ENCODE measurements at places on chromosomes 3 and 15. TPM values are rescaled to one million over a fixed set of nuclear protein-coding genes. Genes with fewer than 3 reads are reported as not detected.

DNA sequence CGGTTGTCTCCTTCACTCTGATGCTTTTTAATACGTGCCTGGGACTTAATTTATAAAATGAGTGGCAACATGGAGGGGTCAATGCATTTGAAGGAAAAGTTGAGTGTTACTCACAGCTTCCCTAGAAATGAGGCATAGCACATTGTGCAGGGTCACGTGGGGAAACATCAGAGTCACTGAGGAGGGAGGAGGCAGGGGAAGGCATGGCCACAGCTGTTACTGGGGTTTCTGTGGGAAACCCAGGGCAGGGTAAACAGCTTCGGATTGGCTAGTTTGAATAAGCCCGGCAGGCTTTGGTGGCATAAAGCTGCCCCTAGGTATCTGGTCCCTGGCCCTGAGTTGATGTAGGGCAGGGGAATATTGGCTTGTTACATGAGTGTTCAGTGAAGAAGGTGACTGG, 98.9 kb upstream of the ST8SIA2 start:
- no peak for DNase-seq

GRCh38 chr3:49664300-49664699, 9.9 kb upstream of the APEH start:
- no peak for DNase-seq

DNA sequence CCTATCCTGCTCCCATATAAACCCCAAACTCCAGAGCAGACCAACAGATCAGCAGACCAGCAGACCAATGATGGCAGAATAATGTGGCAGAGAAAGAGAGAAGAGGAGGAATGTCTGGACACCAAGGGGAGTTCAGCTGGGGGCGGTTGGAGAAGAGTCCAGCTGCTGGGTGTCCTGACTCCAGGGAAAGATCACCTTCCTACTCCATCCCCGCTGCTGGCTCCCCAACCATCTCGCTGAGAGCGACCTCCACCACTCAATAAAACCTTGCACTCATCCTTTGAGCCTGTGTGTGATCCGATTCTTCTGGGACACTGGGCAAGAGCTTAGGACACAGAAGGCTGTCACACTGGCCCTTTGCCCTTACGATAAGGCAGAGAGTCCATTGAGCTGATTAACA, 12.8 kb upstream of the PLAAT1 start:
- DNase-seq: no peak

DNA sequence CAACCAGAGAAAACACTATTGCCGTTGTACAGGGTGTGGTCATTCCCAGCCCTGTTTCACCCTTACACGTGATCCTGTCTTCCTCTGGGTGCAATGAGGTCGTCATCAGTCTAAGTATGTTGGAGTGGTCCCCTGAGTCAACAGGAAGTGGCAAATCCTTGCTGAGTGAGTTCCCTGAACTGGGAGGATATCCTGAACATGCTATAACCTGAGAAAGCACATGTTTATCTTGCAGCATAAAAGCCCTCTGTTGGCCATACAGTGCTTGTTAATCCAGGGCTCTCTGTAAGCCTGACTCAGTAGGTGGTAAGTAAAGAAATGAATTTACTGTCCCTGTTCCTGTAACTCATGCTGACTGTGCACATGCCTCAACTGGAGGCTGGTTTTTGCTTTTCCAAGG, 477.8 kb upstream of the RGMA start:
- no peak for DNase-seq

- no peak for DNase-seq
Measured at GRCh38 chr15:86446253-86446640, 366.6 kb downstream of the AGBL1 start.

DNA sequence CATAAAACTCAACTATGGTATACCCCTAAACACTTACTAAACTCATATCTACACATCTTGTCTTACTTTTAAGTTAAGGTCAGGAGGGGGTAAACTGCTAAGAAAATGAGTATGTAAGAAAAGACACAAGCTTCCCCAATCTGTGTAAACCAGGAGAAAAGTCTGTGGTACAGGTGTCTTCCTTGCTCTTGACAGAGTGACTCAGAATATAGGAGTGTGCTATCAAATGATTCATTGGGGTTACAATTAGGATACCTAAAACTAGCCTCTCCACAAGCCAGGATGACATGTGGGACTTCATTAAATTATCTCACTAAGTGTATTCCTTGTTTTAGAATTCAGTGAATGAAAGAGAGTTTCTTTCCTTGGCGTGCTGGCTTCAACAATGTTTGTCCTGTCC, 274.8 kb downstream of the BBX start:
- DNase-seq: no peak

- no peak for DNase-seq
Measured at GRCh38 chr3:18236726-18237125, 188.4 kb downstream of the SATB1 start.

- DNase-seq: no peak
Measured at GRCh38 chr3:71858503-71859122, 73.7 kb upstream of the PROK2 start.

GRCh38 chr3:118501152-118501551, 533.5 kb downstream of the IGSF11 start:
- DNase-seq: peak; percentile 8

DNA sequence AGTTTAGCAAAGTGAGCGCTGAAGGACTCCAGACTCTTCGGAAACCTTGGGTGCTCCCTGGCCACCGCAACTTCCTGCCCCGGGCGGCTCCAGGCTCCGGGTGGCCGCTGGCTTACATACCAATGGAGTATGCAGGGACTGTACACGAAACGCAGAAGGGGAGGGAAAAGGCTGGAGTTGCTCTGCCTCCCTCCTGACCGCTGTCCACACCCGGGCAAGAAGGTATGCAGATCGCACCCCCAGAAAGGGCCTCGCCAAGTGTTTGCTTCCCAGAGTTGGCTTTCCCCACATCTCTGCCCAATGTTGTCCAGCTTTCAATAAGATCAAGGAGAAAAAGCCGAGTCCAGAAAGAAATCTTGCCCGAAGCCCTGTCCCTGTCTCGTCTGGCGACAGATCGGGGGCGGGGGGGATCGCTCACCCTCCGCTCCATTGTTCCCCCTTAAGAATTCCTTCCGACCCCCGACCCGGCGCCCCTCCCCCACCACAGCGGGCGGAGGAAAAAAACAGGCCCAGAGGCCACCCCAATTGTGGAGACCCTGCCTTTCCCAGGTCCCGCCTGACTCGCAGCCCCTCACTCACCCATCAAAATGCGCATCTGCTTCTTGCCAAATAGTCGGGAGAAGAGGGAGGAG, 533 bp downstream of the ARF4 start:
- DNase-seq: peak; percentile 57

DNA sequence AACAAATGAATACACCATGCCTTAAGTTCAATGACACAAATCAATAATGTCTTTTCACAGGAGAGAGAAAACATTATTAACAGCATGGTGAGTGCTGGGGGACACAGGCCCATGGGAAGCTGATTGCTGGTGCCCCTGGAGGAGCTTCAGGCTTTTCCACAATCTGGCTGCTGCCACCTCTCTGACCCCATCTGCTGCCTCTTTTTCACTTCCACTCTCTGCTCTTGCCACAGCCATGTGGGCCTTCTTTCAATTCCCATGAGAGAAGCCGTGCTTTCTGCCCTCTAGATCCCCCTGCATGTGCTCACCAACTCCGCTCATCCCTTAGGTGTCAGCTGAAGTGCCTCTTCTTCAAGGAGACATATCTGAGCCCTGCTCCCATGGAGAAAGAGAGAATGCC, 21.0 kb upstream of the CTXND1 start:
- DNase-seq: no peak

- no peak for DNase-seq
Measured at GRCh38 chr3:62723914-62724217, 151.3 kb downstream of the CADPS start.

DNA sequence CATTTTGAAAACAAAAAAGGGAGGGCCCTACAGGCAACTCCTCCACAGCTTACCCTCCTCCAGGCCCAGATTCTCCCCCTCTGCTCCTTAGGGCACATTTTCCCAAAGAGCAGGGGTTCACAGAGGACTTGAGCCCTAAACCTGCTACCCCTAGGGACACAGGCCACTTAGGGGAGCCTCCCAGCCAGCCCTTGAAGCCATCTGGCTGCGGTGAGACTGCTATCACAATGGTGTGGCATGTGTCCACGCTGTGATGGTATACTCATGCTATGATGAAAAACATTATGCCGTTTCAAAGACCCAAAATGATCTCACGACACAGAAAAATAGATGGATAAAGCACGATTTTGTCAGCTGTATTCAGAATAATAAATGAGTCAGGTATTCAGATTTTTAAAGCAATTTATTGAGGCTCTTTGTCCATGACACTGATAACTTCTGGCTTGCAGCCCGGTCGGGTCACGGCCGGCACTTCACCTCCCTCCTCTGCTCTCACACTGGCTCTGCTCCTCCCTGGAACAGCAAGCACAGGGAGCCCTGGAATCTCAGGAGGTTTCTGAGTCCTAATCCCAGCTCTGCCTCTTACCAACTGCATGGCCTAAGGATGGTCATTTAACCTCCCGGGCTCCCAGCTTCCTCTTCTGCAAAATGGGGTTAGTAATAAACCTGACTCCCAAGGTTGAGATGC, 115.3 kb downstream of the MEGF11 start:
- no peak for DNase-seq

- DNase-seq: no peak
Measured at GRCh38 chr3:11954312-11954934, 49.8 kb upstream of the SYN2 start.

GRCh38 chr3:43423142-43423541, 136.8 kb downstream of the SNRK start:
- DNase-seq: no peak

GRCh38 chr3:13066834-13067233, 6.4 kb downstream of the IQSEC1 start:
- no peak for DNase-seq

- no peak for DNase-seq
Measured at GRCh38 chr3:10528046-10528445, 22.7 kb upstream of the ATP2B2 start.

DNA sequence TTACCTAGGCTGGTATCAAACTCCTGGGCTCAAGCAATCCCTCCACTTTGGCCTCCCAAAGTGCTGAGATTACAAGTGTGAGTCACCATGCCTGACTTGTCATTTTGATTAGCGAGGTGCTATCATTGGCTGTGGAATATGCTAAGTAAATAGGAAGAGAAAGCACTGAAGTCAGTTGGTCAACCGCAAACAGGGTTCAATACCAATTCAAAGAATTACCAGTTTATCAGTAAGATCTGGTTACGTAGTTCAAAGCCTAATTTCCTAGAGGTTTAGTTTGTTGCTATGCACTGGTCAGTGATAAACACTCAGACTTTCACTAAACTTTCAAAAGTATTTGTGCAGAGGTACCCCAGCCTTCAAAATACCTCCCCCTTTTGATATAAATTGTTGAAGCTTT, 29.5 kb downstream of the GLB1 start:
- DNase-seq: no peak

GRCh38 chr3:14301558-14301957, 100.8 kb upstream of the SLC6A6 start:
- DNase-seq: no peak

DNA sequence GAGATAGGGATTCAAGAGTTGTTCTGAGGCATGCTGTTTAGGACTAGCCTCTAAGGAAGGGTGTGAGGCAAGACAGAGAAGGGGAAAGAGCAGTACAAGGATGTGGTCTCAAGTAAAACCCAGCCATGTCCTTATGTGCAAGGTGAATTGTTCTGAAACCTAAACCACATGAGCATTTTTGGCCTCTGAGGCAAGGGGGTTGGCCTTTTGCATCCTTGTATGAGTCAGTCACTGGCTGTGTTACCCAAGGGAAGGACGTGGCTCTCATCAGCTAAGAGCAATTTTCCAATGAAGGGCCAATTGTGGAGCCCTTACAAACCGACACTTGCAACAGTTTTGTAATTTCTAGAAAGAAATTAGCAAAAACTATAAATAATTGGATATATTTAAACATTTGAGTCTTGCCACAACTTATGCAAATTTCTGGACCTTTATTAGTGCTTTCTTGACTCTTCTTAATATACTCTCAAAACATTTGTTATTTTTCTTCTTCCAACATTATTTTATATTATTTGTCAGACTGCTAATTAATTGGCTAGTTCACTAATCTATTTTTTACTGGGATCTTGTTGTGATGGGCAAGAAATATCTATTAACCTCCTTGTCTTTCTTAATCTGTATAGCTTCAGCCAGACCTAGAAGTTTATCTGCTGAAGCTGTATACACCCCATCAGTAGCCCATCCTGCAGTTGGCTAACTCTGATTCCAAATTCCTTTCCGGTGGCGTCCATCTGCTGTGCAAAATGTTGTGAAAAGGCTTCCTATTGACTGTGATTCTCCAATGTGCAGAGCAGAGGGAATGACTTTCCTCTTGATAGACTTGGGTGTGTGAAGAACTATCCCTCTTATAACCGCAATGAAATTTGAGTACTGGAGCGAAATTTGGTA, 97.7 kb upstream of the P2RY1 start:
- DNase-seq: no peak

GRCh38 chr3:11495948-11496557, 147.7 kb downstream of the VGLL4 start:
- DNase-seq: no peak

- DNase-seq: no peak
Measured at GRCh38 chr15:88834211-88834812, 31.1 kb downstream of the ACAN start.

DNA sequence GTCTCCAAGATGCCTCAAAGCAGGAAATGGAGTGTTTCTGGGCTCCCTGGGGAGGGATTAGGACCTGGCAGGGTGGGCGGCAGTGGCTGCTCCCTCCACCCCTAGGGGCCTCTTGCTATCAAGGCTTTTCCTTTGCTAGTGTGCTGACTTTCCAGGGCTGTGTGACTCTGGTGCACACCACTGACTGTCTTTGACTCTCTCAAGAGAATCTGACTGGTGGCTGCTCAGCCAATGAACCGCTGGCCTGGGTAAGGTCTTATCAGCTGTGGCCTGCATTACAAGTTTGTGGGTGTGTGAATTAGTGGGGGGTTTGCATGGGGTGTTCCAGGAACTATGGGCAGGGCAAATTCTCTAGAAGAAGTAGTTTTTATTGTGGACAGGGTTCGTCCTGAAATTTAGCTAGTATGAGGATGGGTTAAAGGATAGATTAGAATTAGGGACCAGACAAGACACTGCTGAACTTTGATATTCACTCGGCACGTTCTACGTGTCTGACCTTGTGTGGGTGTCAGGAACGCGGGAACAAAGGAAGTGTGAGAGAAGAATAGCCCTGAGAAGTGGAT, 29.5 kb downstream of the SIAH2 start:
- no peak for DNase-seq

DNA sequence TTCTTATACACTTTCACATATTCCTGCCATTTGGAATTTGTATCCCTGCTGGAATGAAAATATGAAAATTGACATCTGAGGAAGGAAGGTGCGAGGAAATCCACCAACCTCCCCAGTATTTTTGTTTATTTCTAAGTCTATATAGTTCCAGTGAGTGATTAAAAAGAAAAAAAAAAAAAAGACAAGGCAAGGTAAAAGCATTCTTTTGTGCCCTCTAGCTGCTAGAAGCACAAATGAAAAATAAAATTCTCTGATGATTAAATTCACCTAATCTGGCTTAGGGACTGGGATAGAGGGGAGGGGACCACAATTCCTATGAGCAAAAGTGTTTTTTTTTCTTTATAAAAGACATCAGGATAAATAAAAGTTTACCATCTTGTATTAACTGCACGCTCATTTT, 370.9 kb downstream of the NR2F2 start:
- no peak for DNase-seq

DPH6 gene
- 40.8 TPM for total RNA-seq

SPATA16 gene
- not detected for total RNA-seq

PRSS50 gene
- total RNA-seq: 0.26 TPM

HRG gene
- not detected for total RNA-seq

CEMIP gene
- 1.3 TPM for total RNA-seq

FOXB1 gene
- total RNA-seq: not detected

TM6SF1 gene
- total RNA-seq: 5.7 TPM

Data from urinary bladder (tissue), 4 donors.